Neuronal stem cell (in vitro differentiated cells): ENCODE measurements at places on chromosomes 11 and 22.

GRCh38 chr11:2772544-2773031 lies 72.8 kb upstream of the KCNQ1OT1 start:
- no peak for DNase-seq
- no peaks in the 10 kb centered on the region for H3K27me3 ChIP-seq

GRCh38 chr22:26238596-26238995 lies 69.3 kb downstream of the SEZ6L start:
- H3K4me1 ChIP-seq: no peaks in the 10 kb centered on the region
- DNase-seq: no peak
- H3K27me3 ChIP-seq: no peaks in the 10 kb centered on the region
- no peaks in the 10 kb centered on the region for H3K36me3 ChIP-seq

DNA sequence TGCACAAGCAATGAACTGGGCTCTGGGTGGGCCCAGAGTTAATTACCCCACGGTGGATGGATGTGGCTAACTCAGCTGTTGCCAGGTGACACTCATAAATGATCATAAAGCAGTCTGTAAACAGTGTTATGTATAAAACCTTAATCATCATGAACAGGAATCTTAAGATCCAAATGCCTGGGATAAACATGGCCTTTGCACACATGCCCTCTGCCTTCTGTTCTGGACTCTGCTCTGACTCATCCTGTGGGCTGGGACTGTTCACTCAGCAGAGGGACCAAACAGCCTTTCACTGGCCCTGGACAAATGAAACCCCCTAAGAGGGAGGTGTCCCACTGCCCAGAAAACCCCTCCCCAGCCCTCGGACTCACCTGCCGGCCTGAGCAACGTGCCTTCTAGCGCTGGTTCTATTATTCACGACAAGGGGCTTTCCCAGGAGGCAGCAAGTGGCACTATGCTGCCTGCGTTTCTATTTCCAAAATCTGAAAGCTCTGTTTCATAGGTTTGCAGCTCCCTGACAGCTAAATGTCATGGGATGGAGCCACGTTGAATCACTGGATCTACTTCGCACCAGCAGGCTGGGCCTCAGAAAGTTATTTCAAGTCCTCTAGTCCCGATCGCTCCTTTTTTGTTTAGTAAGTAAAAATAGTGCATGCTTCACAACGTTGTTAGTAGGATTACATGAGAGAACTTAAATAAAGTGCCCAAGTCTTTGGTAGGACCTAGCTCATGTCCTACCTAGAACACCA lies 53.0 kb downstream of the LARGE1 start:
- no peak overlapping the region for H3K27ac ChIP-seq
- H3K36me3 ChIP-seq: no peaks in the 10 kb centered on the region
- no peaks in the 10 kb centered on the region for H3K27me3 ChIP-seq

DNA sequence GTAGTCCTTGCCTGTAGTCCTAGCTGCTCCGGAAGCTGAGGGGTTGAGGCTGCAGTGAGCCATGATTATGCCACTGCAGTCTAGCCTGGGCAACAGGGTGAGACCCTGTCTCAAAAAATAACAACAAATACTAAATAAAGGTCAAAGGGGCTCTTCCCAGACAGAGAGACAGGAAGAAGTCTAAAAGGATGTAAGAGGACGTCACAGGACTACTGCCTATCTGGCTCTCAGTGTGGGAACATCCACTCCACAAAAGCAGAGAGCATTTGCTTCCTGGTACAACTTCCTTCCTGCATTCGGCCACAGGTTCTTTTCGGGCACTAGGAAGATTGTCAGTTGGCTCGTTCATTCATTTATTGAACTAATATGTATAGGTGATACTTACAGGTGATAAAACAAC lies 110.6 kb downstream of the SGSM3 start:
- no peak overlapping the region for H3K4me3 ChIP-seq
- no peaks in the 10 kb centered on the region for H3K36me3 ChIP-seq
- H3K4me1 ChIP-seq: peaks cover 6% of the 10 kb centered on the region

DNA sequence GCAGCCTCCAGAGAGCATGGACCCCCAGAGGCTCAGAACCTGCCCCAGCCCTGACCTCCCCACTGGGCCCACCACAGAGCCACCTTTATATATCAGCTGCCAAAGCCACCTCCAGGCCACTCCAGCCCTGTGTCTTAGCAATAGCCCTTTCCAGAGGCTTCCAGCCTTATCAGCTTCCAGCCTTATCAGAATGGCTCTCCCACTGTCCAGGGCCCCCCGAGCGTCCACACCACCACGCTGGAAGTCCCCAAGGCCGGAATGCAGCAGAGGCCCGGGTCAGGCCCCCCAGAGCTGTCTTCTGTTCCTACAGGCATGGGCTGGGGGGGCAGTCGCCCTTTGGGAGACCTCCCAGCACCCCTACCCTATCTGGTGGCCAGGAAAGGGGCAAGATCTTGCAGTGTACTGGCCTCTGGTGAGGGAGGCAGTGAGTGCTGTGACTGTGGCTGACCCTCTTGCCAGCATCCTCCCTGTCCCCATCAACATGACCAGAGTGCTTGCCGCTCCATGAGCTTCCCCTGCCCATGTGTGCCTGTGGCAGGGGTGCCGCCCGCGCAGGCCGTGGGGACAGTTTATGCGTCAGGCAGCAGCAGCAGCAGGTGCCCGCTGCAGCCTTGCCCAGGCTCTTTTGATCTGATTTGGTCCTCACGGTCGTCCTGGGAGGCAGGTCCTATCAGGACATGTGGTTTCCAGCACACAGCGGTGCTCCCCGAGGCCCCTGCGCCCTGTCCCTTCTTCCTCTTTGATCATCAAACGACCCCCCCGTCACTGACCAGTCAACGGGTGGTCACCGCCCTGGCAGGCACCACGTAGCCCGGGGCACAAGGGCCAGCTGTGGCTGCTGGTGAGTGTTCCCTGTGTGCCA lies 15.9 kb downstream of the OSBPL5 start:
- no peak for DNase-seq
- peaks cover 3% of the 10 kb centered on the region for H3K36me3 ChIP-seq
- peaks cover 23% of the 10 kb centered on the region for H3K4me1 ChIP-seq
- H3K27ac ChIP-seq: no peak overlapping the region
- no peak overlapping the region for H3K4me3 ChIP-seq

DNA sequence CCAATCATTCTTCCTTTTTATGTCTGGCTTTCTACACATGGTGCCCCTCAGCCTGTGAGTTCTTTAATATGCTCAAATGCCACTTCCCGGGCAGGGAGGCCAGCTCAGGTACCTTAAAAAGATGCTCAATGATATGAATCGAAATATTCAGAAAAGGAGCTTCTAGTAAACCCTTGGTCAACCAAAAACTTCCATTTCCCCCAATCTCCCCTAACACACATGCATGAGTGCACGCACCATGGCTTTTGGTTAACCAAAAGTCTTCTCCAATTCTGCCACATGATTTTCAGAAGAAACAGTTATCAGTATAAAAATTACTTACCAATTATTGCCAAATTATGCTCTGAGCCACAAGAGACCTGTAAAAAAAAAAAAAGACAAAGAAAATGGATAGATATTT lies 135.0 kb downstream of the SERGEF start:
- H3K27me3 ChIP-seq: no peaks in the 10 kb centered on the region
- H3K4me3 ChIP-seq: no peak overlapping the region
- no peak for DNase-seq
- no peaks in the 10 kb centered on the region for H3K36me3 ChIP-seq
- H3K27ac ChIP-seq: no peak overlapping the region
- no peaks in the 10 kb centered on the region for H3K4me1 ChIP-seq

DNA sequence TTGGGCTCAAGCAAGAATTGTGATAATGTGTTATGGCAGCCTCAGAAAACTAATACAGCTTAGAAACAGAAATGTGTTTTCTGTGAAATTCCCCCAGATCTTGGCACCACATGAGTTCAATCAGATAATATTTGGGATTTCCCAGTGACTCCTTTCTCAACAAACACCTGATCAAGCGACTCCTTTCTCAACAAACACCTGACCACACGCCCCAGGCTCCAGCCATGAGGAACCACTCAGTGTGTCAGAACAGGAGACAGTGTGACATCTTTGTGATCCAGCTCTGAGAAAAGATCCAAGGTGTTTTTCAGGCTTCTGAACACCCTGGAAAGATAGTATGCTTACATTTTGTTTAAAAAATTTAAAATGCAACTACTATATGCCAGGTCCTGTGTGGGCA lies 1.9 kb upstream of the UVRAG start:
- no peaks in the 10 kb centered on the region for H3K36me3 ChIP-seq
- H3K27ac ChIP-seq: no peak overlapping the region
- DNase-seq: no peak

DNA sequence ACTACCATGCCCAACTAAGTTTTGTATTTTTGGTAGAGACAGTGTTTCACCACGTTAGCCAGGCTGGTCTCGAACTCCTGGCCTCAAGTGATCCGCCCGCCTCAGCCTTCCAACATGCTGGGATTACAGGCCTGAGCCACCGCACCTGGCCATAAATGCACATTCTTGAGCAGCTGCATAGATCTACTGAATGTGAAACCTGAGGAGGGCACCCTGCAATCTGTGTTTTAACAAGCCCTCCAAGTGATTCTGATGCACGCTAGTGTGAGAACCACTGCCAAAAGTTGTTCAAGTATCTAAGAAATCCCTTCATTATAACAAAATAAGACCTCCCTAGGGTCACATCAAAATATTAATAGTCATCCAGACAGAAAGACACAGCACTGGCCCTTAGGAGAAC lies 89.3 kb downstream of the RDX start:
- no peak for DNase-seq
- no peaks in the 10 kb centered on the region for H3K4me1 ChIP-seq
- H3K36me3 ChIP-seq: no peaks in the 10 kb centered on the region
- no peak overlapping the region for H3K4me3 ChIP-seq

DNA sequence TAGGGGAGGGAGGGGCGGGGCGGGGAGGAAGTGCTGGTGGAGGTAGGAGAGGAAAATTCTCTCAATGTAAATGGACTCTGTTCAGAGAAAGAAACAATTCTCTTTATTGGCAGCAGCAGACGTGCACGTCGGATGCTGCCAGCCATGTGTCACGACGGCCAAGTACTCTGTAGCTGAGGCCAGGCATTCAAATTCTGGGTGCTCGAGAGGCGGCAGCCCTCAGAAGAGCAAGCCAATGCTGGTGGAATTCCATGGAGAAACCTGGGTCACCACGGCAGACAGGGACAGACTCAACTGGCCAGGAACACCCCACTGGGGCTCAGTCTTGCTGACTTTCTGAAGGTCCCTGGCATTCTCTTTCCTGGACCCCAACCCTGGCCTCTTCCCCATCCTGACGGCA lies 90.8 kb downstream of the ABTB2 start:
- H3K27ac ChIP-seq: no peak overlapping the region
- DNase-seq: no peak
- H3K27me3 ChIP-seq: no peaks in the 10 kb centered on the region
- peaks cover 9% of the 10 kb centered on the region for H3K4me1 ChIP-seq
- no peaks in the 10 kb centered on the region for H3K36me3 ChIP-seq

DNA sequence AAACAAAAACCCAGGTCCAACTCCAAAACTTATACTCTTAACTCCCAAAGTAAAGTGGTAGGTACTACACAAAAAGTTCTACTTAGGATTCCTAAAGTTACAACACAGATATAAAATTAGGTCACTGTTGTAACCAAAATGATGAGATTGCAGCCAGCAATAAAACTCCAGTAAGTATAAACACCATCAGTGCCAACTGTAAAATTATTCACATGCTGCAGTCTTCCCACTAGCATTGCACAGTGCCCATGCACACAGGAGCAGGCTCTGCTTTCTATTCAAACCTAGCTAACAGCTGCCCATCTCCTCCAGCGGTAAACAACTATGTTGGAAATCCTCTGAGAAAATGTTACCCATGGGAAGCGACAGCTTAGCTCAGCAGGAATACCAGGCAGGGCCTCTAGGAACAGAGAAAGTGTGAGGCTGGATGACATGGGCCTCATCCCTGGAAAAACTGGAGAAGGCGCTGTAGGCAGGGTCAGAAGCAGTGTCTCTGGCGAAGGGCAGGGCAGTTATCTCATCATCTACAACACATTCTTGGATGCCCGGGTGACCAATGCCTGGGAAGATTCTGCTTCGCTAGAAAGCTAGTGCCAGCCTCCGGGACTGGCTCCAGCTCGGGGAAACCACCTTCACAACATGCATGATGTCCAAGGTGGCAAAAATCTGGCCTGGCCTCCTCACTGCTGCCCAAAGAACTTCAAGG lies 9.1 kb downstream of the CPT1A start:
- no peak overlapping the region for H3K4me3 ChIP-seq
- H3K27me3 ChIP-seq: peaks cover 6% of the 10 kb centered on the region
- DNase-seq: no peak
- no peak overlapping the region for H3K27ac ChIP-seq
- peaks cover 1% of the 10 kb centered on the region for H3K4me1 ChIP-seq
- no peaks in the 10 kb centered on the region for H3K36me3 ChIP-seq

- no peaks in the 10 kb centered on the region for H3K27me3 ChIP-seq
- H3K27ac ChIP-seq: no peak overlapping the region
- no peaks in the 10 kb centered on the region for H3K4me1 ChIP-seq
- no peak overlapping the region for H3K4me3 ChIP-seq
Measured at GRCh38 chr11:76599041-76600013, 71.2 kb downstream of the LRRC32 start.

GRCh38 chr11:94895971-94896370 lies 77.4 kb downstream of the CWC15 start:
- no peak overlapping the region for H3K27ac ChIP-seq
- DNase-seq: no peak
- no peaks in the 10 kb centered on the region for H3K4me1 ChIP-seq
- no peak overlapping the region for H3K4me3 ChIP-seq
- H3K27me3 ChIP-seq: no peaks in the 10 kb centered on the region
